ENCODE measurements at places on chromosomes 7 and 10.

GRCh38 chr10:71501402-71501801, 104.7 kb downstream of the CDH23 start:
- DNase-seq, result no peak

GRCh38 chr7:31883761-31884164, 186.4 kb downstream of the PDE1C start:
- DNase-seq, result no peak

DNA sequence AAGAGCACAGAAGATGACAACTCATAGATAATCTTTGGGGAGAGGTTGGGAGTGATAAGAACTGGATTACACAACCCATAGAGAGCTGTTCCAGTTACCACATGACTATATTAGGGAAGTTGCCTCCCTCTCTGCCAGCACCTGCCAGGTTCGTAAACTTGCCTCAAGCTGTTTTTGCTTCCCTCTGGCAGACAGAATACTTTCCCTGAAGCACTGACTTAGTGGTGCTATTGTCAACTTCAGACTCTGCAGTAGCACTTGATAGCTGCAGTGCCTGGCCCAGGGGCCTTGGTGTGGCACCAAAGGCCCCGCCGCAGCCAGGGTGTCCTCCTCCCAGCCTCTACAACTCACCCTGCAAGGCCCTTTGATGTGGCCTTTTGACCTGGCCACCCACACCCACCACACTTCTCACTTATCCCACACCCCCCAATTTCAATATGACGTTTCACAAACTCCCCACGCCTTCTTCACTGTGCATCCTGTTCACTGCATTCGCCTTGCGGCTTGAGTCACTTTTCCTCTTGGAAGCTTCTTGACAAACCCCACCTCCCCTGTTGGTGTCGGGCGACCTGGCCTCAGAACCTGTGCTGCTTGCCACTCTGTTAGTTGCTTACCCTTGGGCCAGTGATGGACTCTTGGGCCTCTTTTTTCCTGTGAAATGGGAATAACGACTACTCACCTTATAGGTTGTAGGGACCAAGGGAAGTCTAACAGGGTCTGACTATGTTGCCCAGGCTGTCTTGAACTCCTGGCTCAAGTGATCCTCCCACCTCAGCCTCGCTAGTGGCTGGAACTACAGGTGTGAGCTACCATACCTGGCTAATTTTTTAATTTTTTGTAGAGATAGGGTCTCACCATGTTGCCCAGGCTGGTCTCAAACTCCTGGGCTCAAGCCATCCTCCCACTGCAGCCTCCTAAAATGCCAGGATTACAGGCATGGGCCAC, 50.2 kb upstream of the PODXL start:
- no peak for DNase-seq

DNA sequence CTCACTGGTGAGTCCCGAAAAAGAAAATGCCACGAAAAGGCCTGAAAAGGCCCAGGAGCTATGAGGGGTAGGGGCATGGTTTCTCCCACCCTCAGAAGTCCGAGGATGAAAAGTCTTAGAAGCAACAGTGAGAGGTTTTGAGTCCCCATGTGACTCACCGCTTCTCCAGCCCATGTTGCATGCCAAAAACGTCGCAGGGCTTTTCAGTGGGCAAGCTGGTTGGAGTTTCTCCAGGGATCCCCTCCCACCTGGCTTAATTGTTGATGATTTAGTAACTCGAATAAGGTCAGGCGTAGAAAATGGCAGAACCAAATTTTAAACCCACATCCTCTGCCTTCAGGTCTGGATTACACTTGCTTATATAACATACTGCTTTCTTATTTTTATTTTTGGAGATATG, 96.3 kb upstream of the ARMC3 start:
- no peak for DNase-seq

GRCh38 chr7:47670729-47671128, 88.8 kb upstream of the TNS3 start:
- no peak for DNase-seq

GRCh38 chr10:73887294-73888039, 13.1 kb upstream of the CAMK2G start:
- no peak for DNase-seq

- DNase-seq, result no peak
Measured at GRCh38 chr10:64271508-64271907, 750.3 kb downstream of the REEP3 start.

DNA sequence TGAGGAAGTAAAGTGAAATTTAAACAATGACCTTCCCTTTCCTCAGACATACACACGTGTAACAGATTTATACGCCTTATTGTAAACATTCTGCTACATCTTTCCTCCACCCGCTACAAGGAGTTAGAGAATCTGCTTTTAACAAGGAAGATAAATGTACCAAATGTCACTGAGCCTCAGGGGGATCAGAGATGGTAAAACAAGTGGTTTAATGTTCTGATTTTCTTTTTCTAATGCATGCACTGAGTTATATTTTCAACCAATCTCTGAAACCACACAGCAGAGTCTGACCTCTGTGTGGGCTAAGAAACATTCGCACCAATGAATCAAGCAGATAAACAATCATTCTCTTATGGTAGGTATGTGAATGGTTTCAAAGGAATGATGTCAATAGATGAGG, 599.5 kb downstream of the ARL4A start:
- DNase-seq, result no peak

DNA sequence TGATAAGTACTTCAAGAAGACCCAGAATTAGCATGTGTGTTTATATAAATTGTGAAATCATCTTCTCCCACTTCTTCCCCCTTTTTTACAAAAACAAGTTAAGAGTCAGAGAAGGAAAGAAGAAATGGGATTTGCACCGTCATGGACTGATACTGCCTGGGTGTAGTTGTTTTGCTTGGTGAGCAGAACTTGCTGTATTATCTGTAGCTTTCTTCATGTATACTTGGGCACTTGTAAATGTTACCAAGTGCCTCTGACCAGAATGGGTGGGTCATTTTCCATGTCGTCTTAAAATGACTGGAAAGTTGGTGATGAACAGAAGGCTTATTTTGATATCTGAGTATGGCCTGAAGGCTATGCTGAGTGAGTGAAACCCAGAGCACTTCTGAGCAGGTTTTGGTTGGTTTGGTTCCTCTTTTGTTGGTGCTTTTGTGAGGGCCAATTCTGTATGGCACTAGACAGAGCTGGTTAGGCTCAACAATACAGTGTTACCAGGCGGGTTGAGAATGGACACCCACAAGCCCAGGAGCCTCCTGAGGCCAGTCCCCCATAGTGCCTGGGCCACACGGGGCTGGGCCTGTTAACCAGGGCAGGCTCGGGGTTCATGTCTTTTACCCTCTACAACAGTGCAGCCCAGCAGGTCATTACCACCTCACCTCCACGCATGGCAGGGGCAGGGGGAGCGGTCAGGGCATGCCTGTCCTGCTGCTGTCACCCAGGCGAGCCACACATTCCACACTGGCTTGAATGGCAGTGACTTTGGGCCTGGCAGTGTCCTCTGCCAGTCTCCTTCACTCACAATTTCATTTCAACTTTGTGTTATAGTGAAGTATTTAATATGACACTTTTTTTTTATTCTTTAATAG, 115.1 kb downstream of the CCNY start:
- DNase-seq, result no peak

All from activated naive CD4-positive, alpha-beta T cell treated with anti-CD3 and anti-CD28 coated beads, Interleukin-2, amount 10 ng/mL, durations not matched to agents 7 days and 5 days (primary cell).